ENCODE measurements at places on chromosomes 2 and 18.
A peak's percentile ranks its signal among the peaks of the same experiment; 100 is the strongest.

GRCh38 chr2:212141499-212141898, 397.1 kb downstream of the ERBB4 start:
- no peak for DNase-seq

DNA sequence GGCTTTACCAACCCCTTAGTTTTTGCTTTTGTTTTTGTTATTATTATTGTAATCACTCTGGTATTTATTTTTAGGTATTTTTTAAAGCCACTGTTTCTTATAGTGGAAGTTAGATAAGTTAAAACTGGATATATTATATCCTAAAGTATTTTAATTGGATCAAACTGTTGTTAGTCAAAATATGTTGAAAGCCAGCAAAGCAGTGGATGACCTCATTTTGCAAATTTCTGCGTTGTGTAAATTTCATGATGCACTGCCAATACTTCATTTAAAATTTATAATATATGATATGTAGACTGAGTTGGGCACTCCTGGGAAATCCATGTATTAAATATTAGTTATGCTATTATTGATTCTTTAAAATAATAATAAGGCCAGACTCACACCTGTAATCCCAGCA, 661.7 kb upstream of the NRXN1 start:
- DNase-seq, result no peak

DNA sequence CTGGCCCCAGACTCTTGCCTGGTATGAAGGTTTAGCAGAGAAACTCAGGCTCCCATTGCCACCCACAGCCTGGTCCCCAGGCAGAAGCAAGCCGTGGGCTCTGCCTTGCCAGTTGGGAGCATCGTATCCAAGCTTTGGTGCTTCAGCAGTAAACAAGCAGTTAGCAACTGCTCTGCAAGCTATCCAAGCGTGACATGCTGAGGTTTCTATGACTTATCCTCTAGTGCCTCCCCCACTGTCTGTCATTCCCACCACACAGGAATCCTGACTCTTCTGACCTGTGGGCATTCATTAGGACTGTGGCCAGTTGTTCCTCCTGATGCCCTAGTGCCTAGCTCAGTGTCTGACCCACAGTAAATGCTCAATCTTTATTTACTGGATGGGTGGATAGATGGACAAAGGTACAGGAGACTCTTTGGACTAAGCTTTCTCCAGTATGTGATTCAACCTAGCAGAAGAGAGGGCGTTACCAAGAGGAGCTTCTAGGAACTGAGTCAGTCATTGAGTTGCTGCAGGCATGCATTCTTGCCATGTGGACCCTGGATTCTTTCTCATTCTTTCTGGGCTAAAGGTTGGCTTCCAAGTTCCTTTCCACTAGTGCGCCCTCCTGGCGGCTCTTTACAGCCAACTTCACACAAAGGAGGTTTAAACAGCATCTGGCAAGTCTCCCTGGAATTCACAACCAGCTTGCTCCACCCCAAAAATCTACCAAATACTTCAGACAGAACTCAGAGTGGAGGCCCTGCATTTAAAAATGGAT, 40.6 kb upstream of the MRPL19 start:
- DNase-seq, result peak; percentile 99

DNA sequence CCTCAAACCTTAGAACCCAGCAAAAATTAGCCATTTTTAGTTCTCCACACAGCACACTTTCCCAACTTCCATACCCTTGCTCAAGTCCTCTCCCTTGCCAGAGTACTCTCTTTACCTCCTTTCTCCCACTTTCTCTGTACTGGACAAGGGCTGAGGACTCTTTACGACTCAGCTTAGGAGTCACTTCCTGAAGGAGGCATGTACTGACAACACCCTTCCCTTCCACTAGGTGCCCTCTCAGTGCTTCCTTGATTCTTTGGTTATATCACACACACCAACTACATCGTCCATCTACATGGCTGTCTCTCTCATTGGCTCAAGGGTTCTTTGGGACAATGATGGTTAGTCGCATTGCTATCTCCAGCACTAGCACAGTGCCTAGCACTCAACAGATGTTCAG, 5.2 kb upstream of the C18orf63 start:
- DNase-seq, result peak; percentile 69

DNA sequence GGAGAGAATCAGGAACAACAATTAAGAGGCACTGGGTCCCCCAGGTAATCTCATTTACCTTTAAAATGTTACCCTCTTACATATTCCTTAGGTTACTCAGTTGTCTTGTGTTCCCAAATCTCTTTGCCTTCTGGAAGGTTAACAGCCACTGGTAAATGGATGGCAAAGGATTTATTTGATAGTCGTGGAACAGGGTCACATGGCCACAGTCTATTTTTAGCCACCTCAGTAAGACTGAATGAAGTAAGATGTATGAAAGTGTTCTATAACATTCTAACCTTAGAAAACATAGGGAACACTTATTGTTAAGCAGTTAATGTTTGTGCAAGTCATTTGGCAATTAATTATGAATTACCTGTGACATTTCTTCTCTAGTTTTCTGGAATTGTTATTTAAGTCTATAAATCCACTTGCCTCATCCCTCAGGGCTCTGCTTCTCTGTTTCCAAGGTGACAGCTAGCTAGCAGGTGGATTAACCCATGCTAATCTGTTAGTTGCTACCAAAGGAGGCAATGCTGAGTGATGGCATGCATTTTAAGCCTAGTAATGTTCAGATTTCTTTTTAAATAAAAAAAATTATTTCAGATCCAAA, 211.0 kb downstream of the PIK3C3 start:
- no peak for DNase-seq

DNA sequence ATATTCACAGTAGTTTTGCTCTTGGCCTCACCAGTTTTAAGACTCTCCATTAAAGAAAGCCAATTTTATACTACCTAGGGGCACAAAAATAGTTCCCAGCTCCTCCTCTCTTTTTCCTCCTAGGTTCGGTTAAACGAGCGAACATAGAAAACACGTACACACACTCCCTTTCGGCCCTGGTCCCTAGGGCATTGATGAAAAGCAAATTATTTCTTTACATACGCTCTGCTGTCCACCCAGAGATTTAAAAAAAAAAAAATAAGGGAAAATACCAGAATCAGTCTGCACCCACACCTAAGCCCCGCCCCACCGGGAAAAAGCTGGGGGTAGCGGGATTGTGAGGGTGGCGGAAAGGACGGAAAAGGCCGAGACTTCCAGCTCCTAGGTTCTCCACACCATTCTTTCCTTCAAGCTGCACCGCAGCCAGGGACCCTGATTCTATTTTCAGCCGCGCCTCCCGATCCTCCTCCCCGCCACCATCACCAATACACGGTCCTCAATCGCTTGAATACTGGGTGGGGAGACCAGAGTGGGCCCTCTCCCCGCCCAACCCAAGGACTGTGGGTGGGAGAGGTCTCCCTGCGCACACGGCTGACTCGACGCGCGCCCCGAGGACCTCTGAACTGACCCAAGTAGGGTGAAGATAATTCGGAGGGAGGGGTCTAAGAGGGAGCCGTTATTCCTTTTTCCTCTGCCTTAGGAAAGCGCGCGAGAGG, 769 bp downstream of the ATF2 start:
- DNase-seq, result peak; percentile 61

DNA sequence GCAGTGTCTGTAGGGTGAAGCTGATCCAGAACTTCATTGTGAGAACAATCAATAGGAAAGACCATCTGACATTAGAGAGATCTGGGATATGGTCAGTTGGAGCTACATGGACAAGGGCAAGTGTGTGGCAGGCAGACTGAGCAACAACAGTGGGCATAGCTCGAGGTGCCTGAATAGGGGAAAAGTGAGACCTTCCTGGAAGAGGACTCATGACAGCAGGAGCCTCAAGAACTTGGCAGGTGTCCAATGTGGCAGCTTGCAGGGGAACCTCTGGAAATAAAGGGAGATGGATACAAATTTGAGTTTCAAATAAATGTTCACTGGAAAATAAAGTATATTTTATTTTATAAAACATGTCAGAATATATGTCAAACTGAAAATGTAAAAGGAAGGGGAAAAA, 117.9 kb downstream of the TANC1 start:
- no peak for DNase-seq

GRCh38 chr2:127392828-127393578, 5.2 kb upstream of the MAP3K2 start:
- DNase-seq, result no peak

- no peak for DNase-seq
Measured at GRCh38 chr2:186032102-186032738, 293.6 kb downstream of the FSIP2 start.

Measured in EH (cell line).